Testis (tissue), 5 donors: ENCODE measurements at places on chromosomes 7 and 10.

GRCh38 chr7:105917659-105918058 is 41.3 kb upstream of the ATXN7L1 start:
- DNase-seq = no peak

DNA sequence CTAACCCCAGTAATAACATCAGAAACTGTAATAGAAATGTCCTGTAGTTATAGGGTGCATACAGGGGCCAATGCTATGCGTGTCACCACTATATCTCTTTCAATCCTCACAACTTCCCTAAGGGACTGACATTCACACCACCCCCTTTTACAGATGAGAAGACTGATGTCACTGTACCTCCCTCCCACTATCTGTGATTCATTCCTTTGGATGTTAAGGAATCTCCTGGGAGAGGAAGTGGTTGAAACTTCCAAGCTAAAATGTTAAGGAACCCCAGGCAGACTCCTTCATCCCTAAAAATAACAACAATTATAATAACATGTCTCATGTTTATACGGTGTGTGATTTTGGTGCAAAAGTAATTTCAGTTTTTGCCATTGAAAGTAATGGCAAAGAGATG is 5.4 kb downstream of the COL13A1 start:
- DNase-seq = no peak

DNA sequence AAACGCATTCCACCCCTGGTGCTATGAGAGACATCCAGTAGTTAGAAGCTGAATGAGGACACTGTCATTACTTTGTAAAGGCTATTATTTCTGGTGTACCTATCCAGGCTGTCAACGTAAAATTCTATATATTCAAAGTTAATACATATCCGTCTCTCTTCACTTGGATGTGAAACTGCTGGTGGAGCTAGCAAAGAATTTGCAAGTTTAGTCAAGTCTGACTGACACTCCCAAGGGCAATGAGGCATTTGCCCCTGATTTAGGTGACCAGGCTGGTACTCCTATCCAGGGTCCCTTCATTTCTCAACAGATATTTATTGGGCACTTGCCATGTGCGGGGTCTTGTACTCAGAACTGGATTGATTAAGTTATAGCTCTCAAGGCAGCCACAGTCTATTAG is 260.1 kb upstream of the CDC14C start:
- DNase-seq = no peak

DNA sequence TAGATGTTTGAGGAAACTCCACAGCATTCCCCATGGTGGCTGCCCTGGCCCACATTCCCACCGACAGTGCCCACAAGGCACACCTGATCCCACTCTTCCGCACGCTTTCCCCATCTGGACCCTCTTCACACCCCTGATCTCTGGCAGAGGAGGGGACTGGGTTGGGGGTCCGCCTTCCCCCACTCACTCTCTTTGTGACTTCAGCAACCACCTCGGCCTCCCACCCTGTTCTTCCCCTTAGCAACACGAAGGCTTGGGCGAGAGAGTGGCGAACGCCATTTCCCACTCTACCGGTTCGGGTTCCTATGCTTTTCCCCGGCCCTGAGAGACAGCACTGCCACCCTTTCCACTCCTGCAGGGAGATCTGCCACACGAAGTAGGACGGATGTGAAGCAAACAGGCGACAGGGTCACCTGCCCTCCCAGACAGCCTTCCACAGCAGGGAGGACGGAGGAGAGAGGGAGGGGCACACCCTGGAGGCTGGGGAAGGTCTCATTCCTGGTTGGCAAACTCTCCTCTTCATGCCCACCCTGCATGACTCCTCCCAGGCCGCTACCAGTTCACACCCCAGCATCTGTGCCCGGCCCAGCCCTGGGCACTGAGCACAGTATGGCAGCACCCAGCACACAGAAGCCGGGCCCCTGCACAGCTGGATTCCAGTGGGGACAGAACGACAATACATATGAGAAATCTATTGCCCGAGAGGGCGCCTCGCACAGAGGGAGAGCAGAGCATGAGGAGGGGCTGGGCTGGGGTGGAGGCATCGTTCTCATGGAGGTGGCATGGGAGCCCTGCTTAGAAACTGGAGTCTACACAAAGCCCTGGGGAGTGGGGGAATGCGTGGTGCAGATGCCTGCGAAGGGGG is 93.5 kb downstream of the PAXIP1 start:
- no peak for DNase-seq

DNA sequence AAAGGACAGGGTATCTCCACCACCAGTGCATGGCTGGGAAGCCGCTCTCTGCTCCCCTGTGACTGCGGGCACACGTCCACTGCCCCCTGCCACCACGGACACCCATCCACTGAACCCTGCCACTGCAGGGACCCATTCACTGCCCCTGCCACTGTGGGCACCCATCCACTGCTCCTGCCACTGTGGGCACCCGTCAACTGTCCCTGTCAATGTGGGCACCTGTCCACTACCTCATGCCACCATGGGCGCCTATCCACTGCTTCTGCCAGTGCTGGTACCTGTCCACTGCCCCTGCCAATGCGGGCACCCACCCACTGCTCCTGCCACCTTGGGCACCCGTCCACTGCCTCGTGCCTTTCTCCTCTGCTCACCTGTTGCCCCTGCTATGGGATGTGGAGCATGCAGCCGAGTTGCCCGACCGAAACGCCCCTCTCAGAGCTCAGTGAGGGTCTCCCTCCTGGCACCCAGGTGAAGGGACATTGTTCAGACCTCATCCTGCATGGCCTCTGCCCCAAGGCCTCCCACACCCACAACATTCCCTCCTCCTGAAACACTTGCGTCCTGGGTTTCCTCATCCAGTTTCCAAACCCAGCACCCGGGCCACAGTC is 207.4 kb downstream of the ADARB2 start:
- no peak for DNase-seq
